ENCODE measurements at places on chromosomes 5 and 9.

DNA sequence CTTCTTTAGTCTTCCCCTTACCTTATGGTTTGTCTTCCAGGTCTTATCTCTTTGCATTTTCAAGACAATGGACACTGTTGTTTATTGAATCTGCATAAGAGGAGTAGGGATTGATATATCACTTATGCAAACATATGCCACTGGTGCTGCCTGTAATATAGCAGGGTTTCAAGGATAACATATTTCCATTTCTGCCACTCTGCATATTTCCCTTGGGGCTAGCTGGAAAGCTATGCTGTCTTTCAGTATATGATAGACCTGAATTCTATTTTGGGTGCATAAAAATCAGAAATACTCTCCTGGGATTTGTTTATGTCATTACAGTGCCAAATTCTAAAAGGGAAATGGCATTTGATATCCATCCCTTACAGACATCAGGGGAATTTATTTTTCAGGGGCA lies 400.2 kb downstream of the TLR4 start:
- DNase-seq, result no peak

- peak; percentile 69 for DNase-seq
These were observed 98.9 kb downstream of the CSNK1G3 start for GRCh38 chr5:123610665-123611405.

DNA sequence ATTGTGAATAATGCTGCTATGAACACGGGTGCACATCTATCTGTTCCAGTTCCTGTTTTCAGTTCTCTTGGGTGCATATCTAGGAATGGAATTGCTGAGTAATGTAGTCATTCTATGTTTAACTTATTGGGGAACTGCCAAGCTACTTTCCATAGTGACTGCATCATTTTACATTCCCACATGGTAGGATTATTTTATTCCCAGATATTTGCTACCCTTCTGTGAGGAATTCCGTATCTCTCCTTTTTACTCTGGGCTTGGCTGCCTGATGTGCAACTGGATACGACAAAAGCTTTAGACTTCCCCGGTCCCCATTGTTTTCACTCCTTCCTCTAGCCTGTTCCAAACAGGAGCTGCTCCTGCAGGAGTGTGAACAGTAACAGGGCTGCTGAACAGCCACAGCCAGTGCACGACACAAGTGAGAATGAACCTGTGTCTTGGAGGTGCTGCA lies 7.2 kb downstream of the TAS2R1 start:
- peak; percentile 66 for DNase-seq

DNA sequence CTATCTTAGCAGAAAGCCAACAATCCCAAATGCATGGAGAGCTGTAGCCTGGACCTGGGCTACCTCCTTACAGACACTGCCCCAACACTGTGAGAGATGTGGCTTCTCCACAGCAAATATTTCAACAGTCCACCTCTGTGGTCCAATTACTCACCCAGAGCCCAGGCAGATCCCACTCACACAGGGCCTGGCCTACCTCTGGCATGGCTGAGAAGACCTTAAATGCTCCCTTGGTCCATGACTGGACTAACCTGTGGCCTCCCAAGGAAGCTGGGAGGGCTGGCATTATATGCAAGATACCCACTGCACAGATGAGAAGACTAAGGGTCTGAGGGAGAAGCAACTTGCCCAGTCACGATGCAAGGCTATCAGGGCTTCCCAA lies 22.8 kb upstream of the SLC25A51 start:
- peak; percentile 34 for DNase-seq

- DNase-seq, result no peak
These were observed 56.0 kb downstream of the GABBR2 start for GRCh38 chr9:98652741-98653140.

DNA sequence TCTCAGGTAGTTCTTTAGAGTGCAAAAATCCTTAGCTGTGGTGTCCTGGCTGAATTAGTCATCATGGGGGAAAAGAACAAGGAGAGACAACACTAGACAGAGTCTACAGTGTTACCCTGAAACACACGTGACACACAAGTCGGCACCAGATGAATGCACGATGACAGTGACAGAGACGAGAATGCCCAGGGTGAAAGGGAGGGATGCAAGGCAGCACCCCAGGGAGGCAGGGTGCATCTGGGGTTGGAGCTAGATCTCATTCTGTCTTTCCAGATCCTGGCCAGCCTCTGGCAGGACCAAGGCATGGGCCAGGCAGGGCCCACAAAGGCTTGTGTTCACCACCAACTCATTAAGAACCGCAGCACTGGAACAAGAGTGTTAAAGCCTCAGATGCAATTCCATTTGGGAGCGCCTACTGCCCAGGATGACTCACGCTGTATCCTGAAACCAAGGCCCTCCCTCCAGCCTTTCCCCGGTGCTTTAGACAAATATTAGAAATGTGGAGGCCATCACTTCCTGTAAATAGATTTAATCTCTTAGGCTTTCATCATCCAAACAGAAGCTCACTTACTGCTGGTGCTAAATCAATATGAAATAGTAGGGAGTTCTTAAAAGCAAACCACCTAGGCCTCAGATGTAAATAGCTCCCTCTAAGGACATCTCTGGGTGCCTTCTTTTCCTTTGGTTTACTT lies 56.1 kb downstream of the IRX2 start:
- peak; percentile 8 for DNase-seq

DNA sequence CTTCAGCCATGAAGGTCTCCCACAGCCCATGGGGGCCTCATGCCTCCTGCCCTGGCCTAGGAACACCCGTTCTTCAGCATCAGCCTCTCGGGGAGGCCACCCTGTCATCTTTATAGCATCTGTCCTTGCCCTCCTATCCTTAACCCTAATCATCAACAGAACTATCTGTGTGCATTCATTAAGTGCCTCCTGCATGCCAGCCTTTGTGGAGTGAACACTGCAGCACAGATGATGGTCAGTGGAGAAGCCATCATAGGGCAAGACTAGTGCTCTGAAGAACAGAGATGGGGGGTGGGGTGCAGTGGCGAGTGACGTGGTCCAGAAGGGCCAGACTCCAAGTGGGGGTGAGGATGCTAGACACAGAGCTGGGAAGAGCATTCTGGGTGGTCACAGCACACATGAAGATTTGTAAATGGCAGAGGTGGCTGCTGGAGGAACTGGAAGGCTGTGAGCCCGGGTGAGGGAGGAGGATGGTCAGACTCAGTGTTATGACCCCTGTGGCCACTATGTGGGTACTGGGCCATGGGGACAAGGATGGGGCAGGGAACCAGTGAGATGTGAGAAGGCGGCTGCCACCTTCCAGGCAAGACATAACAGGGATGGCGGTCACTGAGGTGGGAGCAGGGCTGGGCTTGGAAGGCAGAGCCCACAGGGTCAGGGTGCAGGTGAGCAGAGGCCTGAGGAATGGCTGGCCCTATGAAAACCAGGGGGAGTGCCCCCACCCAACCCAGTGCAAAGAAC lies 3.6 kb upstream of the CARD19 start:
- DNase-seq, result no peak

DNA sequence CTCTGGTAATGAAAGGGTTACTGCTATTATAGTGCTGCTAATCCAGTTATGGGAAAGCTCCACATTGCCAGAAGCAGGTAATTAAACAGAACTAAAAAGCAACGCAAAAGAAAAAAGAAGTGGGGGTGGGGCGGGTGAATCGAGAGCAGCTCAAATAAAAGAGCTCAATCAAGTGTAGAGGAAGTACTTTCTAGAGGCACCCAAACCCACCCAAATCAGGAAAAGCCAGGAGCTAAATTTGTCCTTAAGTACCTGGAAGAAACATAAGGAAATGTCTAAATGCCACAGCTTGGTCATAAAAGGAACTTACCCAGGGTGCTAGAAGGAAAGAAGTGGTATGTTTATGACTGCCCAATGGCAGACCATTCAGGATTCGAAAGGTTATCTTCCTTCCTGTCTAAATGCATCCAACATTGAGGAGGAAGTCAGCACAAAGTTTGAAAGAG lies 2.4 kb upstream of the RNF145 start:
- DNase-seq, result no peak

DNA sequence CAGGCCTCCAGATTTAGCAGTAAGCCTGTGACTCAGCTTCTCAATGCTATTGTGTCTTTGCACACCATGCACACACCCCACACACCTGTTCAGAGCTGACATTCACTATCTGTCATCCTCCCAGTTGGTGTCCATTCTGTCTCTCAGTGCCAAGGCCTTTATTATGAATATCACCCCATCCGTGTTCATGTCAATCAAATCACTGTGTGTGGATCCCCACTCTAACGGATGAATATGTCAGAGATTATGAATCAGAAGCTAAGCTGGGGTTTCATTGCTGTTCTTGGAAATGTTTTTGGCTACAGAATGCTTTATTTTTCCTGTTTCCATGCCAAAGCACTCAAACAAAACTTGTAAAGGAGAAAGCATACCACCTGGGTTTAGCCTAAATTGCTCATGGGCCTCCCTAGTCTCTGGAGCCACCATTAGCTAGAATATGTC lies 9.4 kb upstream of the MAMDC2 start:
- peak; percentile 10 for DNase-seq

DNA sequence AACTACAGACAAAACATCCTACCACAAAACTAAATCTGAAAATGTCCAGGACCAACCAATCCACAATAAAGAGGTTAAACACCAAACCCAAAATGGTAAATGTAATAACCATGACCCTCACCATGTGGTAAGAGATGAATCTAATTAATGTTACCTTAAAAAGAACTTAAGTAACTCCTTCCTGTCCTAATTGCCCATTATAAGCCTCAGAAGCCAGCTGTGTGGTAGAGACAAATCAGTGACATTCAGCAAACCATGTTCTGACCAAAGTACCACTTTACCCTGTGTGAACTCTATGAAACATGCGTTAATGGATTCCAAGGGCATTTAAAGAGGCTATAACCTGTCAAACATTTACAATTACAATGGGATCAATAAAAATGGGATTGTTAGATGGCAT lies 25.0 kb downstream of the LPAR1 start:
- DNase-seq, result no peak

DNA sequence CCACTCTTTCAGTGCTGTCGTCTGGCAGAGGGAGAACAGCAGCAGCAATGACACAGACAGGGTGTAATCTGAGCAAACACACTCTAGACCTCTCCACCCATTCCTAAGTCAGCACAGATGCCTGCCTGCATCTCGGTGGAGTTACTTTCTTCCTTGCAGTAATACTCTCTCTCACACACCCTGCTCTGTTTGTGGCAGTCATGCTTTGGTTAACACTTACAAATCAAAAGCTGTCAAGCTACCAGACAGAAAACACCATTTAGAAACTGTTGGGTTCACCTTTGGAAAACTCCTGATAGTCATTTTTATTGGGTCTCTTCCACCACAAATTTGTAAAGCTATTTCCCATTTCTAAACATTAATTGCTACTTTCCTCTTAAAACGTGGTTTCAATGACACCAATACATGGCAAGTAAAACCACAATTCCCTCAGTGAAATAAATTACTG lies 27.3 kb downstream of the LHFPL2 start:
- DNase-seq, result no peak

- no peak for DNase-seq
These were observed 75.8 kb downstream of the CDH6 start for GRCh38 chr5:31269259-31269658.

- DNase-seq, result no peak
These were observed 64.5 kb upstream of the UBTD2 start for GRCh38 chr5:172348084-172348483.

DNA sequence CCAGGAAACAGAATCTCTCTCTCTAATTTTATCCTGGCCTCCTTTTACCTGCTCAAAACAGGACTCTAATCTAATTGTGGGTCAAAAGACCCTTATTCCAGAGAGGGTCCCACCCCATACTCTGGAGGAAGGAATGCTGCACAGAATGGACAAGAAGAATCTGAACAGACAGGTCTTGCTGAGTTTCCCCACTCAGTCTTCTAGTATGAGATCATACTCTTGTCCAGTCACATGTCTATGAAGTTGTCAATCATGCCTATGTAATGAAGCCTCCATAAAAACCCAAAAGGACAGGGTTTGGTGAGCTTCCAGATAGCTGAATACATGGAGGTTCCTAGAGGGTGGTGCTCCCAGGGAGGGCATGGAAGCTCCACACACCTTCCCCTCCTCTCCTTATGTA lies 123.9 kb upstream of the FER start:
- DNase-seq, result peak; percentile 4

GRCh38 chr5:68268101-68268851 lies 52.7 kb downstream of the PIK3R1 start:
- no peak for DNase-seq

GRCh38 chr9:112218908-112219307 lies 43.8 kb upstream of the SUSD1 start:
- DNase-seq, result no peak

DNA sequence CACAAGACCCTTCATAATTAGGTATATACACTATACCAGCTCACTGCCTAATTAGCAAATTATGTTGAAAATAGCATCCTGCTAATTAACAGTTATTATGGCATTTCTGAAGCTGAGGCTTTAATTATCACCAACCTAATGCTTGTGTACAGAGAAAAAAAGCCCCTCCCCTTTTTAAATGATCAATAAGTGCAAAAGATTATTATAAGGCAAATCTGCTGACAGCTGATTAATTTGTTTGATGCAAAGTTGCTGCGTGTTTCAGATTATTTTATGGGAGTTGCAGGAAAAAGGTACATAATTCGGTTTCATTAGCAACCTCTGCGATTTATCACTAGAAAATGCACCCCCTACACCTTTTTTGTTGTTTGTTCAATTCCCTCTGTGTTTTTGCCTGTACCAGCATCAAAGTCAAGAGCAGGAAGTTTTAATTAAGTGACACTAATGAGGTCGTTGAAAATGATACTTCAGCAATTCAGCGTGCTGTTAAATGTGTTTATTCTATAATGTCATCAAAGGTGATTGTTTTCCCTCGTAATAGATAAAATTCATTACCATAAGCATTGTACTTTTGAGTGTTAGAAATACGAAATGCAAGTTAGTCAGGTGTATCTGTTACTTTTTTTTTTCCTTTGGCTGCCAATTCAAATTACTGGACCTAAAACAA lies 170.0 kb downstream of the EBF1 start:
- DNase-seq, result no peak

GRCh38 chr5:41057231-41057630 lies 13.9 kb downstream of the MROH2B start:
- DNase-seq, result no peak

All from kidney tubule cell (primary cell).